T-helper 1 cell (primary cell): ENCODE measurements at places on chromosomes 11 and 22.

- no peak for DNase-seq
Observed at GRCh38 chr11:10891151-10891720, 33.4 kb upstream of the ZBED5 start.

- DNase-seq = no peak
Observed at GRCh38 chr11:121563003-121563402, 110.2 kb upstream of the SORL1-AS1 start.

- no peak for DNase-seq
Observed at GRCh38 chr11:134355656-134356055, 23.9 kb downstream of the GLB1L2 start.

GRCh38 chr11:120294096-120294495, 31.0 kb upstream of the TLCD5 start:
- DNase-seq = no peak

DNA sequence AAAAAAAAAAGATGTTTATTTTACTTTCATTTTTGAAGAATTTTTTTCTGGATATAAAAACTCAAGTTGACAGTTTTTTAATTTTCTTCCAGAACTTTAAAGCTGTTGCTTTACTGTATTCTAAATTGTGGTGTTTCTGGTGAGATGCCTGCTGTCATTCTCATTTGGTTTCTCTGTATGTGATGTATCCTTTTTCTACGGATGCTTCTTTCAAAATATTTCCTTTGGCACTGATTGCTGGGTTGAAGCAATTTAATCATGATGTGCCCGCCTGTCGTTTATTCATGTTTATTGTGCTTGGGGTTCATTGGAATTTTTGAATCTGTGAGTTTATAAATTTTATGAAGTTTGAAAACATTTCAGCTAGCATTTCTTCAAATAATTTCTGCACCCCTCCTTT, 29.4 kb upstream of the CTSD start:
- DNase-seq = no peak

GRCh38 chr11:57779276-57779675, 17.7 kb downstream of the CTNND1 start:
- no peak for DNase-seq

GRCh38 chr22:37545703-37546436, 14.4 kb upstream of the CDC42EP1 start:
- DNase-seq = no peak

- no peak for DNase-seq
Observed at GRCh38 chr11:111555255-111555654, 14.7 kb downstream of the LAYN start.

DNA sequence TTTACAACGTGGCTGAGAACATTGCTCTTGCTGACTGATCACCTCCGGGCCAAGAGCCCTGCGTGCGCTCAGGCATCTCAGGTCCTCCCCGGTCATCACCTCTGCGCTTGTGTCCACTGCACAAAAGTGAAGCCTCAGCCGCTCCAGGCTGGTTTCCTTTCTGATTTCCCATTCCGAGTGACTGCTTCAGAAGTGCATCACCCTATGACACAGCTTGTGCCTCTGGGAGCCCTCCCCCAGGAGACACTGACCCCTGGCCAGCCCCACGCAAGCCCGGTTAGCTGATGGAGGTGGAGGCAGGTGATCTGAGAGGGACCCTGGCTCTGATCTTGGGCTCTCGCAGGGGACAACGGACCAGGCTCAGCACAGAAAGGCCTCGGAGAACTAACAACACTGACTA, 38.3 kb upstream of the GNB1L start:
- no peak for DNase-seq

GRCh38 chr22:32106930-32107329, 52.2 kb downstream of the C22orf42 start:
- DNase-seq = no peak

GRCh38 chr11:121337740-121338272, 45.2 kb downstream of the SC5D start:
- no peak for DNase-seq

GRCh38 chr11:10784232-10785145, 24.2 kb downstream of the EIF4G2 start:
- no peak for DNase-seq

- DNase-seq = no peak
Observed at GRCh38 chr11:112132737-112133136, 31.2 kb downstream of the IL18 start.

- no peak for DNase-seq
Observed at GRCh38 chr11:7467652-7468051, 17.7 kb upstream of the OLFML1 start.

DNA sequence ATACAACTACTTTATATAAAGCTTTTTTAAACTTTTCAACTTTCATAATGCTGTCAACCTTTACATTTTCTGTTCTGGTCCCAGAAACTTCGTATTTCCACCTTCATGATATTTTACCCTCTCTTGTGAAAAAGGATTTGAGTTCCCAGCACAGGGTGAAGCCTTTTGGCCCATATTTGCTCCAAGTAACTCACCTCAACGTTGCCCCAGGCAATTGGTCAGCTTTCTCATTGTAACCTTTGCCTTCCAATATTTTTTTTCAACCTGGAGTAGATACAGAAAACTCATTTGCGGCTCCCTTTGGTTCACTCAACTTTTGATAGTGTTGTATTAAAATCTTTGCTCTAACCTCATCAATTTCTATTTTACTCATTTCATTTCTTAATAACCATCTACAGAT, 21.1 kb upstream of the FAR1 start:
- no peak for DNase-seq

- no peak for DNase-seq
Observed at GRCh38 chr11:25992294-25992693, 339.6 kb upstream of the ANO3 start.

GRCh38 chr22:34763496-34763895, 302.5 kb upstream of the ISX start:
- no peak for DNase-seq

- no peak for DNase-seq
Observed at GRCh38 chr22:46328797-46329196, 6.7 kb upstream of the TRMU start.

GRCh38 chr11:134045799-134046635, 22.9 kb upstream of the JAM3 start:
- DNase-seq = no peak

DNA sequence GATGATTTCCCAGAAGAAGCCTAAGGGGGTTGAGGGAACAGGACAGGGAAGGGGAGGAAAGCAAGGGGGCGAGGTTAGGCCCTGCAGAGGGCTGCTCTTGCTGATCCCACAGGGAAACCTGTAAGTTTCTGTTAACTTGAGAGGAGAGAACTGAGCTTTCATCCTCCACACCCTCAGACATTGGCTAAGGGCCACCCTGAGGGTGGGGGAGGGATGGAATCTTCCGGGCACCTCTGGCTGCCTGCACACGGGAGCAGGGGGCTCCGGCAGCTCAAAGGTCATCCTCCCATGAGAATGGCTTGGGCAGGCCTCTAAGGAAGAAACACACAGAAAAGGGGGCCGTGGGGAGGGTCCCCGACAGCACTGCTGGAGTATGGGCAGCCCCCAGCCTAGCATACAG, 108.1 kb downstream of the TSPAN18 start:
- no peak for DNase-seq

DNA sequence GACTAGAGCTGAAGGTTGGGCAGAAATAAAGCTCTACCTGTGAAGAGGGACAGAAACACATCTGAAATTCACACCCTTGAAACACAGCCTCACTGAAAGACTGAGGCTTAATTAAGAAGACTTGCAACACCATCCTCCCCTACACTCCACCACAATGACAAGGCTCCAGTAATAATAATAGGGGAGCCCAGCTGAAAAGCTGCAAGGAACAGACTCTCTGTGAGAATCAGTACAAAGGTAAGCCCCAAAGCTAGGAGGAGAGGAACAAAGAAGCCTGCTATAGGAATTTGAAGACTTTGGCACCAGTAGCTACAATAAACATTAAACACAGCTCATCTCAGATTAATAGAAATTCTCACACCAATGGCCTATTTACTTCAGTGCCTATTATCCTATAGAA, 176.9 kb downstream of the FAT3 start:
- no peak for DNase-seq

DNA sequence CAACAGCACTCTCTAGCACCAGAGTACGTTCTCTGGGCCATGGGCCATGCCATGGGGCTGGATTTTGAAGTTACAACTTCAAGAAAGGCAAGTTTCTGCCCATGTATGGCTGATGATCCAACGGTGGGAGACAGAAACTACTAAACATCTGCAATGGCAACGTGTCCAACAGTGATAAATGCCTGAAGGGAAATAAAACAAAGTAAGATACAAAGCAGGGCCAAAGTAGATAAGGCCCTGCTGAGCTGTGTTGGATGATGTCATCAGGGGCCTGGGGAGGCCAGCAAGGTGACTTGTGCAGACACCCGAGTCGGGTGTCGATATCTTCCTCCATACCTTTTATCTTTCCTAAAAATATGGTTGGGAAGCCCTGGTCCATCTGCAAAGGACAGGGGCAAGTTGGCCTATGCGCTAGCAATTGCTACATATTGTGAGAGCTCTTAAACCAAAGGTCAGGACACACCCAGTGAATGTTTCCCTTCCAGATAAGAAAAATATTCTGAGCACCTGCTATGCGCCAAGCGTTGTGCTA, 487.2 kb downstream of the MN1 start:
- DNase-seq = no peak

DNA sequence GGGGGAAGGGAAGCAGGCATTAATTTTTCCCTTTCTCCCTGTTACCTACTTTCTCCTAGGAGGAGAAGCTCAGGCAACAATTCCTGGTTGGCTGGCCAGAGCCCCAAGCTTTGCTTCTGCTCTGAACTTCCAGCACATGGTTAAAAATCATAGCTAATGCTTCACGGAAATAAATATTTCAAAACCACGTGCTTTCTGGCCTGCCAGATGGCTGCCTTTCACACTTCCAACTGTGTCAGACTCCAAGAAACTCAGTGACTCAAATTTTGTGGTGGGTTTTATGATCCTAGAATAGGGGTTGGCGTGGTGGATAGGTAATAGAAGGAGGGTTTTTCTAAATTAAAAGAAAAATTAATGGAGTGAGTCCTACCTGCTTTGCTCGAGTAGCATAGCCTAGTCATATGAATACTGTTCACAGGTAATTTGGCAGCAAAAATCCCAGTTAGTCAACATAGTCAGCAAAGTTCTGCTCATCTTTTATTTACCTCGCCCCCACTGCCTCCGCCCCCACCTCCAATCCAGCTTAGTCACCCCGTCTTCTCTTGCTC, 58.6 kb downstream of the SC5D start:
- no peak for DNase-seq

GRCh38 chr11:132655187-132655855, 877.0 kb downstream of the OPCML start:
- no peak for DNase-seq

GRCh38 chr11:104443387-104443786, 279.4 kb upstream of the PDGFD start:
- DNase-seq = no peak

DNA sequence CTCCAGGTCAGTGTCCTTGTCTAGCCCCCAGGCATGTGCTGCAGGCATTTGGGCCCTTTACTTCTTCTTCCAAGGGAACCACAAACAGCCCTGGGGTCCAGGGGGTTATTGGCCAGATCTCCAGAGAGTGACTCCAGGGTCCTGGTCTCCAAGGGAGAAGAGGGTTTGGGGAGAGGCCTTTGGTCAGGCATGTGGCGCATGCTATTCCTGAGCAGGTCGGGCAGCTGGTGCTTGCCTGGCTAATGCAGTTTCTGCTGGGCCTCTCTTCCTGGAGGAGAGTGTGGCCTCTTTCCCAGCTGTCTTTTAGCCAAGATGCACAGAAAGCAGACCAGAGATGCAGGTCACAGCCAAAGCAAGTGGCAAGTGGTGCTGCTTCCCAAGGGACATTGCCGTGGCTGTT, 3.8 kb upstream of the RFPL2 start:
- no peak for DNase-seq

DNA sequence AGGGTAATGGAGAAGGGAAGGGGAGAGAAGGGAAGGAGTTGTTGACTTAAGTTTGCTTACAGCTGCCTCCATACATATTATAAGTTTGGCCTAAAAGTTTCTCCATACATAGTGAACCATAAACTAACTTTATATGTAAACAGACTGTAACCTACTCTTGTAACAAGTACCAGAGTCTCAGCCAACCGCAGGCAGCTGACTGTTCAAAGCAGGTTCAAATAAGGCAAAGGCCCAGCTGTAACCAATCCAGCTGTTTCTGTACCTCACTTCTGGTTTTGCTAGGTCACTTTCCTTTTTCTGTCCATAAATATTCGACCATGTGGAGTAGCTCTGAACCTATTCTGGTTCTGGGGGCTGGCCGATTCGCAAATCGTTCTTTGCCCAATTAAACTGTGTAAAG, 591.2 kb downstream of the INSC start:
- no peak for DNase-seq
